Brain (organoid and tissue), 16 donors: ENCODE measurements at places on chromosomes 6 and 20.

DNA sequence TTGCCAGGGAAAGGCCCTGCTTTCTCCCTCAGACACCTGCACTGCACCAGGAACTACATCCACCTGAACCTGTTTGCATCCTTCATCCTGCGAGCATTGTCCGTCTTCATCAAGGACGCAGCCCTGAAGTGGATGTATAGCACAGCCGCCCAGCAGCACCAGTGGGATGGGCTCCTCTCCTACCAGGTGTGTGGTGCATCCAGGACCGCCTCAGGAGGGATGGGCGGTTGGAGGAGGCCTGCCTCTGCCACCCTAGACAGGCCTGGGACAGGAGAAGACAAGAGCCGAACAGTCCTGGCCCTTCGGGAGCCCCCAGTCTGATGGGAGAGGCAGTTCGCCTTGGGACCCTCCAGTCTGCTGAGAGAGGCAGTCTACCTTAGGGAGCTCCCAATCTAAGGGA, 24.2 kb downstream of the GLP1R start:
- DNase-seq: no peak

- DNase-seq: no peak
Measured at GRCh38 chr20:45918182-45918737, 6.3 kb upstream of the PLTP start.

GRCh38 chr20:59748619-59749191, 144.4 kb downstream of the PHACTR3 start:
- DNase-seq: no peak

GRCh38 chr6:29005183-29005885, at the start of gene ZNF311:
Gene ZNF311, minus strand, starts transcription at chr6:29005315. Its CDS starts 1,361 bp downstream, at chr6:29003954.
- peak; percentile 91 for DNase-seq

GRCh38 chr20:45012682-45013302, 46.5 kb downstream of the STK4 start:
- no peak for DNase-seq

GRCh38 chr6:30641048-30641447, 5.9 kb upstream of the C6orf136 start:
- no peak for DNase-seq

DNA sequence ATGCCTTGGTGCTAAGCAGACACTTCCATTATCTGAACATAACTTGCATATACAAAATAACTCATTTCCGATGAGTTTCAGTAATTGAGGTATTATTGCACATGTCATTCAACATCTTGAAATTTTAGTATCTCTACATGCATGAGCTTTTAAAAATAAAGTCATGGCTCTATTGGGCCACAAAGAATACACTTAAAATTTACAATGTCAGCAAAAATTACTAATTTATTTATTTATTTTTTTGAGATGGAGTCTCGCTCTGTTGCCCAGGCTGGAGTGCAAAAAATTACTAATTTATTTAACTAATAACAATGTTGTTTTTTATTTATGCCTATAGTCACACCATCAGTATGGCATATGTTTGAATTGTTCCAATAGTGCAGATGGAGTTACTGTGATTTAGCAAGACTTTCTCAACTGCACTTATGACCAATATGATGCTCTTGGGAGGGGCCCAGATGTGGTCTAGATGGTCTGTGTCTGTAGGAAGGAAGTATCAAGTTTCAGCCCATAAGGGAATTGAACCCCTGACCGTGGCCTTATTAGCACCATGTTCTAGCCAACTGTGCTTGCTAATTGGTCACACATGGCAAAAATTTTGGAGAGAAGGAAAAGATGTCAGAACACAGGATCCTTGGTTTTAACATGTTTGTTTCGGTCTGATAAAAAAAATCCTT, 370.7 kb upstream of the TSHZ2 start:
- DNase-seq: no peak
